ENCODE measurements at places on chromosomes 5 and 9. TPM values are rescaled to one million over a fixed set of nuclear protein-coding genes. Genes with fewer than 3 reads are reported as not detected.

- H3K4me3 ChIP-seq = no peak overlapping the region
- no peaks in the 10 kb centered on the region for H3K4me1 ChIP-seq
- H3K27me3 ChIP-seq = no peaks in the 10 kb centered on the region
- H3K36me3 ChIP-seq = no peaks in the 10 kb centered on the region
- no peak overlapping the region for H3K27ac ChIP-seq
Measured at GRCh38 chr9:85871008-85871407, 69.9 kb upstream of the NAA35 start.

RXRA gene
- polyA plus RNA-seq = 74.6 TPM

- H3K27me3 ChIP-seq = no peaks in the 10 kb centered on the region
- peaks cover 66% of the 10 kb centered on the region for H3K36me3 ChIP-seq
- peaks cover 9% of the 10 kb centered on the region for H3K4me1 ChIP-seq
- peak overlapping the region; percentile 71 for H3K27ac ChIP-seq
Measured at GRCh38 chr5:154794525-154795234, 39.5 kb downstream of the LARP1 start.

DNA sequence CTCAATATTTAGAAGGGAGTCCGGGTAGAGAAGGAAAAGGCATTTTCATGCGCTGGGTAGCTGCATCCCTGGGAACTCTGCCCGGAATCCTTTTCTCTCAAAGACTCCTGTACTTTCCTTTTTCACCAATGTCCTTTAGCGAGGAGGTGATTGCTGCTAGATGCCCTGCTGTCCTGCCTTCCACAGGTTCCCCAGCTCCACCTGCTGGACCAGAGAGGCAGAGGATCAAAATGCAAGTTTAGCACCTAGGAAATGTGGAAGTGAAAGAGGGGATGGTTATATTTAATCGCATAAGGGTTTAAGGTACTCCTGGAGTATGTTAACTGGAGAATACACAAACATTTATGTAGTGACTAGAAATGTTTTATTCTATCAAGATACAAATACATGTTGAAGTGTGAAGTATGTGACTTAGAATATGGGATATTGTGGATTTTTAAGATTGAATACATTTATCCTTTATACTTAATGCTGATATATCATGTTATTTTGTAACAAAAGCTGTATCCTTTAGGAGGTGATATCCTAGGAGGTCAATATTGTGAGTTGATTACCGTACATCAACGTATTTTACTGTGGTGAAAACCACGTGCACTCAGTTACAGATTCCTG, 145.7 kb downstream of the ARHGAP26 start:
- no peak overlapping the region for H3K27ac ChIP-seq
- H3K36me3 ChIP-seq = peaks cover 24% of the 10 kb centered on the region
- peak; percentile 45 for DNase-seq
- no peaks in the 10 kb centered on the region for H3K27me3 ChIP-seq

GRCh38 chr5:19975795-19976194, 12.2 kb downstream of the CDH18 start:
- no peak overlapping the region for H3K4me3 ChIP-seq
- H3K4me1 ChIP-seq = no peaks in the 10 kb centered on the region
- H3K36me3 ChIP-seq = no peaks in the 10 kb centered on the region
- H3K27me3 ChIP-seq = no peaks in the 10 kb centered on the region

- DNase-seq = no peak
- H3K27me3 ChIP-seq = no peaks in the 10 kb centered on the region
- H3K4me1 ChIP-seq = peaks cover 27% of the 10 kb centered on the region
- H3K4me3 ChIP-seq = no peak overlapping the region
Measured at GRCh38 chr5:59099995-59100345, 517.1 kb downstream of the RAB3C start.

ZCCHC7 gene
- 15.0 TPM for polyA plus RNA-seq

DNA sequence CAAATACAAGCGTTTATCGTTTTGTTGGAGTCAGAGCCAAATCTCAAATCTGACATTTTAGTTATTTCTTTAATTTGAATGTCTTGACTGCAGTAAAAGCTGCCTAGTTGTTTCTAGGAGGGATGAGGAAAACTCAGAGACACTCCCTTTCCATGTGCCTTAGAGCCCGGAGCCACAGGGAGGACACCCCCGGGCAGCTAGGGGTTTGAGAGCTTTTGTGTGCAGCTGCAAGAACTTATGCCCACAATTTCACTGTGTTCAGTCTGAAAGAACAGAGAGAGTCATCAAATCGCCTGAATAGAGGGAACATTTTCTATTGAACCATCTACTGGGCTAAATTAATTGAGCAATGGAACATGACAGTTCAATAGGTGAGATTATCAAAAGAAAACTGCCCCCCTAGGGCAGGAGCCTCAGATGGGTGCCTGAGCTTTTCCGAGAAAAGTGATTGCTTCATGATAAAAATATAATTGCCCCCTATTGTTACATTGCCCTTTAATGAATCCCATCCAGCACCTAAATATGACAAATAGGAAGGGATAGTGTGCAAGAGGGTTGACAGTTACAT, 709.3 kb upstream of the RGMB start:
- no peaks in the 10 kb centered on the region for H3K4me1 ChIP-seq
- no peak for DNase-seq
- no peaks in the 10 kb centered on the region for H3K27me3 ChIP-seq
- H3K27ac ChIP-seq = no peak overlapping the region

GRCh38 chr5:79974886-79975285, 16.2 kb downstream of the MTX3 start:
- peaks cover 2% of the 10 kb centered on the region for H3K27me3 ChIP-seq
- H3K27ac ChIP-seq = no peak overlapping the region
- no peak overlapping the region for H3K4me3 ChIP-seq
- peaks cover 20% of the 10 kb centered on the region for H3K36me3 ChIP-seq

BSPRY gene
- polyA plus RNA-seq = 9.5 TPM

GRCh38 chr5:27403243-27403882, 365.0 kb upstream of the CDH9 start:
- no peaks in the 10 kb centered on the region for H3K4me1 ChIP-seq
- no peak overlapping the region for H3K4me3 ChIP-seq
- H3K36me3 ChIP-seq = no peaks in the 10 kb centered on the region
- H3K27me3 ChIP-seq = no peaks in the 10 kb centered on the region

GALT gene
- 83.9 TPM for polyA plus RNA-seq

SMC5 gene
- 37.8 TPM for polyA plus RNA-seq

GRCh38 chr9:82512728-82513127, 524.2 kb downstream of the SPATA31D1 start:
- no peak overlapping the region for H3K27ac ChIP-seq
- no peaks in the 10 kb centered on the region for H3K4me1 ChIP-seq
- H3K36me3 ChIP-seq = no peaks in the 10 kb centered on the region
- no peak overlapping the region for H3K4me3 ChIP-seq
- H3K27me3 ChIP-seq = no peaks in the 10 kb centered on the region

IL11RA gene
- polyA plus RNA-seq = 60.9 TPM

GRCh38 chr9:129968690-129969485, 74.1 kb downstream of the FNBP1 start:
- H3K36me3 ChIP-seq = peaks cover 2% of the 10 kb centered on the region
- peak; percentile 37 for DNase-seq
- H3K27me3 ChIP-seq = peaks cover 23% of the 10 kb centered on the region

- no peaks in the 10 kb centered on the region for H3K36me3 ChIP-seq
- H3K27ac ChIP-seq = no peak overlapping the region
- no peak for DNase-seq
- peaks cover 4% of the 10 kb centered on the region for H3K4me1 ChIP-seq
- peaks cover 7% of the 10 kb centered on the region for H3K27me3 ChIP-seq
Measured at GRCh38 chr9:133495327-133496293, 16.7 kb upstream of the SLC2A6 start.

DNA sequence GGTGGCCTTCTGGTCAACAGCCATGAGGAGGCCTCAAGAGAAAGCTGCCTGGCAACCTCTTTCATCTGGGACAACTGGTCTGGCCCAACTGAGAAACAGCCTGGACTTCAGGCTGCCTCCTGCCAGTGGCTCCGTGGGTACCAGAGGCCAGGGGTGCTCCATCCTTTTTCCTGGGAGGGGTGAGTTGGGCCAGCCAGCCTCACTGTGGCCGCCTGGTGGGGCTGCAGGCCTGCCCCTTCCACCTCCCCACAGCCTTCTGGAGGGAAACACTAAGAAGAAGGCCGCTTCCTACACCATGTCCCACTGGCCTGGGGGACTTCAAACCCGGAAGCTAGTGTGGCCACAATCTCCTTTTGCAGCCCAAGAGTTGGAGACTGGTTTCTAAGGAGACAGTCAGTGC, 13.8 kb upstream of the NKD2 start:
- H3K4me1 ChIP-seq = peaks cover 25% of the 10 kb centered on the region
- H3K36me3 ChIP-seq = no peaks in the 10 kb centered on the region
- no peak for DNase-seq
- no peak overlapping the region for H3K4me3 ChIP-seq
- no peaks in the 10 kb centered on the region for H3K27me3 ChIP-seq
- H3K27ac ChIP-seq = no peak overlapping the region

- peak overlapping the region; percentile 99 for H3K27ac ChIP-seq
- no peaks in the 10 kb centered on the region for H3K36me3 ChIP-seq
- H3K4me1 ChIP-seq = peaks cover 17% of the 10 kb centered on the region
- H3K4me3 ChIP-seq = peak overlapping the region; percentile 69
Measured at GRCh38 chr5:65924366-65925043, 1.9 kb upstream of the ERBIN start.

FGF10 gene
- 5.7 TPM for polyA plus RNA-seq

DNA sequence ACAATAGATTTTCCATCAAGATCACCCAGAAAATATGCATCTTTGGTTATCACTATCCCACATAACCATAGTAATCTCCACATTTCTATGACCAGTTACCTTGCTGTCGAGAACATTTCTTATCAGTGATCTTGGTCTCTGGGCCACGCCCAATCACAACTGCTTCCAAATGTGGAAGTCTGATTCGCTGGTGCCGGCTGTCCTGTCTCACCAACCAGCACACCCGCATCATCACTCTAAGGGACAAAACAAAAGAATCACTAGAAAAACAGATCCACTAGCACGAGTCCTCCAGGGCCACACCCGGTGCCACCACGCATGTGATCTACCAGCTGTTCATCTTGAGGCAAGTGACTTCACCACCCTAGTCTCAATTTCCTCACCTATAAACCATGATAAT, 11.8 kb downstream of the APTX start:
- H3K36me3 ChIP-seq = peaks cover 54% of the 10 kb centered on the region
- H3K27ac ChIP-seq = no peak overlapping the region
- no peaks in the 10 kb centered on the region for H3K27me3 ChIP-seq
- H3K4me3 ChIP-seq = no peak overlapping the region
- no peak for DNase-seq
- H3K4me1 ChIP-seq = no peaks in the 10 kb centered on the region

GRCh38 chr5:73139485-73139884, 19.1 kb downstream of the TMEM171 start:
- DNase-seq = peak; percentile 77
- H3K4me1 ChIP-seq = peaks cover 33% of the 10 kb centered on the region
- H3K27ac ChIP-seq = no peak overlapping the region
- no peaks in the 10 kb centered on the region for H3K36me3 ChIP-seq
- H3K27me3 ChIP-seq = no peaks in the 10 kb centered on the region
- H3K4me3 ChIP-seq = no peak overlapping the region

GRCh38 chr9:94817291-94818177, 91.0 kb downstream of the AOPEP start:
- no peak overlapping the region for H3K27ac ChIP-seq
- no peaks in the 10 kb centered on the region for H3K27me3 ChIP-seq
- H3K4me3 ChIP-seq = no peak overlapping the region
- no peaks in the 10 kb centered on the region for H3K36me3 ChIP-seq
- no peak for DNase-seq

GRCh38 chr5:69276422-69277174, 41.9 kb downstream of the CDK7 start:
- no peaks in the 10 kb centered on the region for H3K27me3 ChIP-seq
- peaks cover 12% of the 10 kb centered on the region for H3K4me1 ChIP-seq
- DNase-seq = peak; percentile 70

GRCh38 chr9:87862536-87863268, 20.0 kb upstream of the SPATA31E1 start:
- no peak for DNase-seq
- H3K36me3 ChIP-seq = no peaks in the 10 kb centered on the region
- no peaks in the 10 kb centered on the region for H3K27me3 ChIP-seq
- H3K27ac ChIP-seq = no peak overlapping the region

FAM151B gene
- 1.2 TPM for polyA plus RNA-seq

C9orf40 gene
- 23.2 TPM for polyA plus RNA-seq

DNA sequence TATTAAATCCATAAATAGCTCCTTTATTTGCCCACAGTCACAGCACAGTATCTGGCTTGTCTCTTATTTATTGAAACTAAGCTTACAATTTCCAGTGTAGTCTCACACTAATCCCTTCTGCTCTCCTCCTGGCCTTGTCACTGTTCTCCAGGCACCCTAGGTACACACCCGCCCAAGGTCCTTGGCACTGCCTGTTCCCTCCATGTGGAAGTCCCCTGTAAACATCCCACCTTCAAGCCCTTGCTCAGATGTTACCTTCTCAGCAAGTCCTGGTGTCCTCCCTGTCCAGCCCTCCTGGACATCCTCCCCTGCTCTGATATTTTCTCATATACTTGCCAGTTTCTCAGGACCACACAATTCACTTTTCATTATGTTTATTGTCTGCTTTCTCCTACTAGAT, 44.2 kb upstream of the CFAP157 start:
- H3K27ac ChIP-seq = peak overlapping the region; percentile 0
- no peak overlapping the region for H3K4me3 ChIP-seq
- no peaks in the 10 kb centered on the region for H3K27me3 ChIP-seq
- H3K4me1 ChIP-seq = peaks cover 12% of the 10 kb centered on the region

- no peaks in the 10 kb centered on the region for H3K36me3 ChIP-seq
- H3K27me3 ChIP-seq = no peaks in the 10 kb centered on the region
- no peak for DNase-seq
- H3K4me3 ChIP-seq = no peak overlapping the region
Measured at GRCh38 chr5:103943230-103943629, 380.6 kb upstream of the NUDT12 start.

- no peak overlapping the region for H3K27ac ChIP-seq
- peaks cover 8% of the 10 kb centered on the region for H3K4me1 ChIP-seq
- no peak overlapping the region for H3K4me3 ChIP-seq
- H3K36me3 ChIP-seq = no peaks in the 10 kb centered on the region
- peak; percentile 31 for DNase-seq
Measured at GRCh38 chr9:88953381-88954029, 37.8 kb upstream of the S1PR3 start.

PPP2R2B gene
- polyA plus RNA-seq = 8.0 TPM

GRCh38 chr5:56434986-56435385, 201.9 kb upstream of the ANKRD55 start:
- peaks cover 9% of the 10 kb centered on the region for H3K4me1 ChIP-seq
- no peaks in the 10 kb centered on the region for H3K27me3 ChIP-seq
- no peak for DNase-seq
- H3K36me3 ChIP-seq = no peaks in the 10 kb centered on the region

DNA sequence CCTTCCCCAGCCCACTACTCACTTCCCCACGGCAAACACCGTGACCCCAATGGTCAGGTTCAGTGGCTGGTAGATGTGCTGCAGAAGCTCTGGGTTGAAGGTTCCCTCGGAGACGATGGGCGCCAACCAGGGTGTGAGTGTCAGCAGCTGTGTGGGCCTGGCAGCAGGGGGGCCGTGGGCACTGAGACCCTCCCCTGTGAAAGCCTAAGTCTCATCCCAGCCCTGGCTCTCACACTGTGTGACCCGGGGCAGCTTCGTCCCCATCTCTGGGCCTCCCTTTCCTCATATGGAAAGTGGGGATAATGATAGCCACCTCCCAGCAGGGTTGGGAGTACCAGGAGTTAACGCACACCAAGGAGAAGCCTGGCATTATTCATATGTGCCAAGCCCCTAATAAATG, 8.6 kb downstream of the GBGT1 start:
- H3K4me3 ChIP-seq = no peak overlapping the region
- no peak for DNase-seq
- H3K4me1 ChIP-seq = no peaks in the 10 kb centered on the region
- H3K27me3 ChIP-seq = no peaks in the 10 kb centered on the region

TTC16 gene
- 0.03 TPM for polyA plus RNA-seq

SH3TC2 gene
- 0.72 TPM for polyA plus RNA-seq

All from large intestine (tissue), 12 donors.